CD8-positive, alpha-beta T cell (primary cell): ENCODE measurements at places on chromosomes 6 and 20. TPM values are rescaled to one million over a fixed set of nuclear protein-coding genes. Genes with fewer than 3 reads are reported as not detected.

Gene HLA-DRB5
- total RNA-seq, result 10.1 TPM

- no peak for DNase-seq
Observed at GRCh38 chr6:31676322-31676903, 4.5 kb downstream of the LY6G5C start.

GRCh38 chr20:35698298-35699126, 640 bp downstream of the NFS1 start:
- DNase-seq, result no peak

Gene C20orf202
- total RNA-seq, result not detected

Gene RWDD2A
- total RNA-seq, result 2.1 TPM

- DNase-seq, result peak; percentile 50
Observed at GRCh38 chr20:49484180-49485140, 2.0 kb upstream of the KCNB1 start.

GRCh38 chr20:14142171-14142570, 146.9 kb downstream of the MACROD2 start:
- no peak for DNase-seq

GRCh38 chr6:161066511-161066910, 74.9 kb downstream of the MAP3K4 start:
- no peak for DNase-seq

DNA sequence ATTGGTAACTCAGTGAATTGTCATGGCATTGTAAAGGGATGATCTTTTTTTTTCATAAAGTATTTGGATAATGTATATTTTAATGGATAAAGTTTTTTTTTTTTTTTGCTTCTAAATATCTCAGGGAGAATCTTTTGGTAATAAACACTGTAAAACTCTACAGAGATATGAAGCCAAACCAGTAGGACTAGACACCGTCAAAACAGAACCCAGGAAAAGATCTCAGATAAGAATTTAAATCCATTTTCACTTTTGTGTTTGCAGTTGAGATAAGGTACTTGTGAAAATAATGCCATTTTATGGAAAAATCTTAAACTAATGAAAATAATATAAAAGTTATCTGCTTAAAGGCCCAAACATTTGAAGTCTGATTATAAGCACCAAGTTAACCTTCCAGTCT, 27.0 kb downstream of the FAM83B start:
- DNase-seq, result no peak

Gene UBE2C
- total RNA-seq, result not detected

- no peak for DNase-seq
Observed at GRCh38 chr6:84081222-84081621, 47.6 kb downstream of the MRAP2 start.

DNA sequence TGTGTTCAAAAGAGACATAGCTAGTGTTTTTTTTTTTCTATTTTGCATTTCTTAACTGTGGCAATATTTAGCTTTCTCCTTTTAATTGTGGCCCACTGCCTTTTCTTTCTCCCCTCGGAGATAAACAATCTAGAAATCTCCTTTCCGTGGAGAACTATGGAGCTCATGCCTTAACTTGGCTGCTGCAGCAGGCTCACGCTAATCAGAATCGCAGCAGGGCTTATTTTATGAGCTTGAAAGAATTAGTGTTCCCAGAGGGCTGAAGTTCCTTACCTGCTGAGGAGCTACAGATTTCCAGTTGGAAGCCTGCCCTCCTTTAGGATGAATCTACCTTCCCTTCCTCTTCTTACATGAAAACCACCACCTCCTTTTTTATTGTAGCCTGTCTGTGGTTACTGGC, 35.6 kb downstream of the CTNNBL1 start:
- DNase-seq, result no peak

GRCh38 chr6:166625356-166625755, 1.7 kb downstream of the RPS6KA2 start:
- DNase-seq, result no peak

Gene TMEM74B
- not detected for total RNA-seq

DNA sequence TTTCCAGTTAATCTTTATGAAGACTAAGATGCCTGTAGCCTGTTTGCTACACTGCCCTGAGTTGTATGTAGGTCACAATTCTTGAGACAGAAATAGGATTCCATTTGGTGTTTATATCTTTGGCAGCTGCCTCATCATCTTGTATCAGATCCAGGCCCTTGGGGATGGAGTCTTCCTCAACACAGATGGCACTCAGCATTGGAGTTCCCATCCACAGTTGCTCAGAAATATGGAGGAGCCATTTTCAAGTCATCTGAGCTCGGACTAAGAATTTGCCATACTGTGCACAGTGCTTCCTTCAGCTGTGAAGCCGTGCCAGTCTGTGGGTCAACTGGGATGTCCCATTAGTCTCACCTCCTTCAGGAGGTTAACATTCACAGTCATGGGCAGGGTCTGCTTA, 156.6 kb downstream of the ZDHHC14 start:
- no peak for DNase-seq

Gene PPARD
- 21.5 TPM for total RNA-seq

DNA sequence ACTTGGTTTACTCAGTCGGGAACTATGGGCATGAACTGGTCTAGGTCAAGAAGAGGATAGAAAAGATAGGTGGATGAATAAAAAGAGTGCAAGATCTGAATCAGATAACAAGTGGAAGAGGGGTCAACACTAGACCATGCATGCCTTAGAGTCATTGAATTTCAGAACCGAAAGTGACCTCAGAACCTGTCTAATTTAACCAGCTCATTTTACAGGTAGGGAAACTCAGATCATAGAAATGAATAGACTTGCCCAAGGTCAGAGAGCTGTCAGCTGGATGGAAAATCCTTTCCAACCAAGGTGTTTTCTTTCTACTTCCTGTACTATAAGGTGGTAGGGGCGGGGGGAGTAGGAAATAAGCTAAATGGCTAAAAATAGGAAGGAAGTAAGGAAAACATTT, 121.4 kb upstream of the ADGRF1 start:
- no peak for DNase-seq

DNA sequence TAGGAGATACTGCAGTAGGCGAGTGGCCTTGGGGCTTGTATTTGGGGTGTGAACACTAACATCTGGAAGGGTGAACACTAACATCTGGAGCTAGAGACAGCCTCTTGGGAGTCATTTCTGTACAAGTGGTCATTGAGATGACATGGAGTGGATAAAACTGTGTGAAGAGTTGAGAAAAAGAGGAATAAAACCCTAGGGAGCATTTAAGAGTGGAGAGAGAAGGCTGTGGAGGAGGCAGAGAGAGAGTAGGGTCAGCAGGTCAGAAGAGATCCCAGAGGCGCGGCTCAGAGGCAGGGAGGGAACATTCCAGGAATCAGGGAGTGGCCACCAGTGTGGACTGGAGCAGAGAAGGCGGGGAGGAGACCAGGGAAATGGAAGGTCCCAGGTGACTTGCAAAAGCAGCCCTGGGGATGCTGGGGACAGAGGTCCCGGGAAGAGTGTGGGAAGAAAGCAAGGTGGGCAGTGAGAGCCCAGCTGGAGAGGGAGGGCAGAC, 202.0 kb upstream of the RNF24 start:
- no peak for DNase-seq

DNA sequence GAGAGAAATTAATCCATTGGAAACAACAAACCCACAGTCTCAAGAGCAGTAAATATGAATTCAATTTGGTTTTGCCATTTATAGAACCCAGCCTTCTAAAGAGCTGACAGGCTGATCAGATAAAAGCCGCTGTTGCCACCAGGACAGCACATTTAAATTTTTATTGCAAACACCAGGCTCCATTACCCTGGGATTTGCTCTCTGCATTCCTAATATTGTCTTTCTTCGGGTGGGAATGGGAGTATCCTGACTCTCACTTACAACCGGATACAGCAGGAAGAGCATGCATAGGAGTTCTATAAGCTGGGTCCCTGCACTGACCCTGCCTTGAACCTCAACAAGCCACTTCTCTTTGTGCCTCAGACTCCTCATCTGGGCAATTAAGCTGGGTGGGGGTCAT, 142.9 kb downstream of the LRFN2 start:
- DNase-seq, result no peak

- DNase-seq, result peak; percentile 29
Observed at GRCh38 chr6:193773-194310, 98.4 kb upstream of the DUSP22 start.

- DNase-seq, result no peak
Observed at GRCh38 chr6:161736781-161737292, 463.0 kb upstream of the AGPAT4 start.
